ENCODE measurements at places on chromosomes 7 and 10.
A peak's percentile ranks its signal among the peaks of the same experiment; 100 is the strongest.

DNA sequence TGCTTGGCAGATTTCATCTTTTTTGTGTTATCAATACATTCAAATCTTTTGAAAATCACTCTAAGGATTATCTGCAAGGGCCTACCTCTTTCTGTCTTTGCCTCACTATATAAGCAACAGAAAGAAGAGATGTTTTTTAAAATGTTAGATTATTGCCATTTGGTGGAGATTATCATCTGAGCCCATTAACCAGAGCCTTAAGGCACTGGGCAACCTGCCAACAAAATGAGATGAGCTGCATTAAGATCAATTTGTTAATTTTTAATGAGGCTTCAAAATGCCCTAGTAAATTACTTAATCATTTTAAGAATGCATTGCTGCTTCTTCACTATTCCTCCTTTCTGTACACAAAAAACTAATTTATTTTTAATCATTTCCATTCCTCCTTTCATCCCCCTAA, 314.1 kb downstream of the SNX13 start:
- no peak for DNase-seq

DNA sequence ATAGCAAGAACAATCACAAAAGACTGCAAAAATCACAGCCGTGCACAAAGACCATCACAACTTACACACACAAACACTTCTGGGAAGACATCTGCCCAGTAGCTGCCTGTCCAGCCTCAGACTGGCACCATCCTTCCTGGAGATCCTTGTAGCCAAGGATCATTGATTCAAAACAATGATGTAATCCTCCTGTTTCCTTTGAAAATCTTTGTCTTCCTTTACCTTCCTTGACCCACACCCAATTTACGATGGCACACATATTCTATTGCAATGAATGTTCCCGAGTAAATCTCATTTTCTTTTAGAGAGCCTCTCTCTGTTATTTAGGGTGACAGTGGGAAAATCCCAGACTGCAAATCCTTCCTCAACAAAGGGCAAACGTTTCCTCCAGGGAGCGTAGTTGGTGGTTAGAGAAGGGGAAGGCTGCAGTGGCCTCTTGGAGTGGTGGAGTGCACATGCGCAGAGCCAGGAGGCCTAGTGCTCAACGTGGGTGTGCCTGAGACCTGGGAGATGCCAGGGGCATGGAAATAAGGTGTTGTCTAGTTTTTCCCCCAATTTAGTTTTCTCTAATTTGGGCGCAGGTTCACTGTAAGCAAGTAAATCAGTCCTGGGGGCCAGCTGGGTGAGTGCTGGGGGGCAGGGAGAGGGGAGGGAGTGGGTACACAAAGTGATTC, 3.1 kb upstream of the INPP5A start:
- DNase-seq, result no peak

DNA sequence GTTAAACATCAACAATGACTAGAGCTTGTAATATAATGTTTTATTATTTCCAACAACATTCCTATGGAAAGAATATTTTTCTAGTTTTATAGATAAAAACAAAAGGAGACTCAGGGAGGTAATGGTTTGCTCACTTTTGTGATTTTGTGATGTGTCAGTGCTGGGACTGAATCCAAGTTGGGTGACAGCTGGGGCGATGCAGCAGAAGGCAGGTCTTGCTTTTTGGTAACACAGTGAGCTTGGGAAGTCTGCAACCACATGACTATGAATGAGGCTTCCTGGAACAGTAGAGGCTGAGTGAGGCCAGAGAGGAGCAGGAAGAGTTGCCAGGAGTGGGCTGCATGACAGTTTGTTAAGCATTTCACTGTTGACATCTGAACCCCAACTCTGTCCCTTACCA, 4.9 kb upstream of the YKT6 start:
- DNase-seq, result no peak

- DNase-seq, result no peak
These were observed 68.7 kb upstream of the C10orf120 start for GRCh38 chr10:122768389-122768745.

DNA sequence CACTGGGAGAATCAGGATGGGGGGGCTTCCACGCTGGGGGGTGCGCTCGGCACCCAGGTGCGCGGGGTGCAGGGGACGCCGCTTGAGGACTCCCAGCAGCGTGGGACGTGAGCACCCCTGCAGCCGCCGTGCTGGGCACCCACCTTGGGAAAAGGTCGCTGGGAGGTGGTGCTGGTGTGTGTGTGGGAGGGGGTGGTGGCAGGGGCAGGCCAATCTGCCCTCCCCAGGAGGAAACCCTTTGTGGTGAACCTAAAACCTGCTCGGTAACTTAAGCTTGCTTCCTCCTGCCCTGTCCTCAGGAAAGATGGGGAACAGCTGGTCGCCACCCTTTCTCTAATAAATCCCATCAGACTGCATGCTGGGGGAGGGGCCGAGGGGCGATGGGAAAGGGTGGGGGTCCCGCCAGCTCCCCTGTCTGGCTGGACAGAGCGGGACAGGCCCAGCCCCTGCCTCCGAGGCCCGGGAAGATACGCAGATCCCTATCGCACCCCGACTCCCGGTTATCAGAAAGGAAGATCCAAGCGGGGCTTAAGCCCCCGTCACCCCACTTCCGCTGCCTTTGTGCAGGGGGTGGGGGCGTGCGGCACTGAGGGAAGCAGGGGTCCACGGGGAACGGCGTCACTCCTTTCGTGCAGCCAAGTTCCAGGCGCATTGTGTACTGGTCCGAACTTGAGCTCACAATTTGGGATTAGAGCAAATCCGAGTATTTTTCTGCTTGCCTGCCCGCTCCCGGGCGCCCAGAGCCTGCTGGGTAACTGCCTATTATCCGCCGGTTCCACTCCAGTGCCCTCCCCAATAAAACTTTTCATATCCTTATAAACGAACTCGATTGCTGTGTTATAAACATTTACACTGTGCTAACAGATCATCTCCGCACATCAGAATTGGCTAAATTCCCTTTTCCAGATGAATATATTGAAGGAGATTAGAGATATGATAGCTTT, 64.6 kb downstream of the UNCX start:
- no peak for DNase-seq

DNA sequence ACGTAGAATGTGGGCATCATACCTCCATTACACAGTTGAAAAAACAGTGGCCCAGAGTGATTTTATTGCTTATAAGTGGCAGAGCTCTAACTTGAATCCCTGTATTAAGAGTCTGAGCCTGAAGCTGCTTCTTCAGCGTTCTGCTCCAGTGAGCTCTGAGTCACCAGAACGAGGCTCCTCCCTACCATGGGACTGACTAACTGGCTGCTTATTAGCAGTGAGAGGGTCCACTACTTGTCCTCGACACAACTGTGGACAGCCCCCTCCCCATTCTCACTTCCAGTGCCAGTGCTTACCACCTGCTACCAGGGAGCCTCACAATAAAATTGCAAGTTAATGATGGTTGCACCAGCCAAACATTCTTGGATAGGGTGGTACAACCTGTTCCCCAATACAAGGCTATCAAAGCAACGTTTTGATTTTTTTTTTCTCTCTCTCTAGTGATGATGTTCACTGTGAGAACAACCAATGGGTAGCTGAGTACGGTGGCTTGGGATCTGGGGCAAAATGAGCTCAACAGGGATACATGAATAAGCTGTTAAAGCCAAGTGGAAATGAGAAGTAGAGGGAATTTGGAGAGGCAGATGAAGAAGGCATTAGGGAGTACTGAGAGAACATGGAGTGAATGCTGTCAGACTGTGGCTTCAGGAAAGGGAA, 2.7 kb upstream of the NRG3 start:
- DNase-seq, result no peak

DNA sequence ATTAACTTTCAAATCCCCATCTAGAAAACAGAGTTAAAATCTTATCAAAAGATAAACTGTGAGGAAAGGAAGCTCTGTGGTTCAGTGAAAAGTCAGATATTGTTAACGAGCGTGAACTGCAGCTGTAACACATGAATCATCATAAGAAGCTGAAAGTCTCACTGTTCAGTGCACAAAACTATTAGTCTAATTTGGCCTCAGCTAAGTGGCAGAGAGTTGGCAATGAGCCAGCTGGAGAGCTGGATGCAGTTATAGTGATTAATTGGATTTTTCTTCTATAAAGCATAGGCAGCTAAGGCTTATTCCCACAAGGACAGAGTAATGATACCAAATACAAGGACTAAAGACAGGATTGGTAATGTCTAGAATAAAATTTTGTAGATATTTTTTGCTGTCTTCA, 101.1 kb upstream of the ABCB5 start:
- DNase-seq, result no peak

DNA sequence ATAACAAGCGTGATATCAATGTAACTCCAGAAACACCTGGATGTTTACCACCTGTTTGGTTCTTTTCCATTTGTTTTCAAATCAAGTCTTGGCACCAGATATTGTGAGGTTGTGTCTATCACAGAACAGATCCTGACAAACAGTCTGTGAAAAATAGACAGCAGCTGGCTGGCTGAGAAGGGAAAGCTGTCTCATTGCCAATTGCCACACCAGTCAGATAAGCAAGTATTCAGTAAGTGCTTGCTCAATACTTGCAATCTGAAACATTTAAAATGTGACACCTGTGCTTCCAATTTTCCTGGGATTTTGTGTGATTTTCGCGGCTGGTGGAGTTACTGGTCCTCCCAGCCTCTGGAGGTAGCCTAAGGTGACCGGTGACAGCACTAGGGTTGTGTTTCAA, 147.9 kb upstream of the MYO3A start:
- DNase-seq, result no peak

GRCh38 chr7:32216759-32217158, 146.6 kb upstream of the PDE1C start:
- DNase-seq, result no peak

- peak; percentile 57 for DNase-seq
These were observed 71.4 kb downstream of the NEURL1 start for GRCh38 chr10:103564776-103565520.

GRCh38 chr10:86341361-86341811, 25.2 kb downstream of the GRID1 start:
- DNase-seq, result no peak

GRCh38 chr10:71083716-71083975, 128.7 kb upstream of the UNC5B start:
- DNase-seq, result no peak

DNA sequence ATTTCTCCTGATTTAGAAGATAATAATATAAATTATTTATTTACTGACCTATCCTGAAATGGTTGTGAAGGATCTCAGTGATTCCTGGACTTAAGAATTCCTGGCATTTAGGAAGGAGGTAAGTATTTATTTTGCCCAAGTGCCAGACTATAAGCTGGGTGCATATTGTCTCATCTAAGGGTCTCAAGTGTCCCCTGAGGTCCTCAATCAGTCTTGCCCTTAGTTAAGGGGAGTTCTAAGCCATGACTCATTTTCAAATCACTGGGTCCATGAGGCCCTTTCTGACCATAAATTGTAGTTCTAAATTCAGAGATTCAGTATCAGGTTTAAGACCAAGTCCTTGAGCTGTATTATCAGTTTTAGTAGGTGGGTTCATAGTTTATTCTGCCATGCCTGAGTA, 251.6 kb upstream of the MEOX2 start:
- no peak for DNase-seq

DNA sequence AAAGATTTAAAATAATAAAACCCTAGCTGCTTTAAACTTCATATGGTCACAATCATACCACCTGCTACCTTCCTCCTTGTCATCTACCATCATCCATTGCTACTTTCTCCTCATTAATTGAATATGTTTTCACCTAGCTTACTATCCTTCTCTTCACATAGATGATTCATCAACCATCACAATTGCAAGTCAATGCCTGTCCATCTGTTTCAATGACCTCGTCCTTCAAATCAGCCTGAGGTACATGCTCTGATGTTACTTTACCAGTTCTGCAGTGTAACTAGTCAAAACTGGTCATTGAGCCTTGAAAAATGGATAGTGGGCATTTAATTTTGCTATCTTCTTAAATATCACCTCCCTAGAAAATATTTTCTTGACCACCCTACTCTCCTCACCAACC, 164.7 kb downstream of the SEMA3E start:
- no peak for DNase-seq

- peak; percentile 1 for DNase-seq
These were observed 157.3 kb downstream of the TMEM178B start for GRCh38 chr7:141231018-141231792.

- peak; percentile 57 for DNase-seq
These were observed 48.1 kb downstream of the PDLIM1 start for GRCh38 chr10:95242581-95243317.

DNA sequence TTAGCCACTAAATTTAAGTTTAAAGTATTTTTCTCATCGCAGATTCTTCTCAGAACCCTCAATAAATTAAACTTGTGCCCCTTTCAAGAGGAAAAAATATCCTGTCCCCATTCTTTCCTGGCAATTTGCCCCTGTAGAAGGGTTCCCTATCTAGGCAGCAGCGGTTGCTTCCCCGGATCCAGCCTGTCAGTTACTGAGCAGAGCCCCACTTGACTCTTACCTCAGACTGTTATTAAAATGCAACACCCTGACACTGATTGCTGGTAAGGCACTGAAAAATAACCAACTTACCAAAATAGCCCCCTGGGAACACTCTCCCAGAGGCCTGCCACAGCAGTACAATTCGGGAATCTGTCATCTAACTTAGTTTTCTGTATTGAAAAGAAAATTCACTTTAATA, 13.9 kb downstream of the LMTK2 start:
- DNase-seq, result no peak

DNA sequence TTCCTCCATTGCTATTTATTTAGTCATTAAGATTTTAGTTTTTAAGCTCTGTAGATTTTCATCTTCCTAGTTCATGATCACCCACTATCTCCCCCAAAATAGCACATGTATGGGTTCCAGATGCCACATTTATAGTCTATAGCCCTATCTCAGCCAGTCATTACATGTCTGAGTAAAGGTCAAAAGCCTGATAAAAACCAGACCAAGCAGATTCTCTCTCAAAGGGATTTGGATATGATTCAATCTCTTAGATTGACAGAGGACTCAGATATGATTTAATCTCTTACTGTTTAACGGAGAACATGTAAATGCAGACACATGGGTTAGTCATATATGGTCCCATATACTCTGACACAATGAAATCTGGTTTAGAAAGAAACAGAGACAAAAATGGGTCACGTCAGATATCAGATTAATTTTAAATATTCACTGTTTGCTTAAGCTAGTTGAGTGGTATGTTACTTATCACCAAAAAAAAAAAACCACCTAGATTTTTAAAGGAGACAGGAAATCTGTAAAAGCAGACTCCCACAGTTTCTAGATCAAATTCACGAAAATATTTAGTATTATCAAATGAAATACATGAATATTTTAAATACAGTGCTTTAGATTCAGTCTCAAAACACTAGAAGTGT, 107.0 kb upstream of the LRRN3 start:
- DNase-seq, result no peak

- no peak for DNase-seq
These were observed 187.9 kb downstream of the SNX10 start for GRCh38 chr7:26479581-26479980.
